ENCODE measurements at places on chromosomes 5 and 9.
A peak's percentile ranks its signal among the peaks of the same experiment; 100 is the strongest.

DNA sequence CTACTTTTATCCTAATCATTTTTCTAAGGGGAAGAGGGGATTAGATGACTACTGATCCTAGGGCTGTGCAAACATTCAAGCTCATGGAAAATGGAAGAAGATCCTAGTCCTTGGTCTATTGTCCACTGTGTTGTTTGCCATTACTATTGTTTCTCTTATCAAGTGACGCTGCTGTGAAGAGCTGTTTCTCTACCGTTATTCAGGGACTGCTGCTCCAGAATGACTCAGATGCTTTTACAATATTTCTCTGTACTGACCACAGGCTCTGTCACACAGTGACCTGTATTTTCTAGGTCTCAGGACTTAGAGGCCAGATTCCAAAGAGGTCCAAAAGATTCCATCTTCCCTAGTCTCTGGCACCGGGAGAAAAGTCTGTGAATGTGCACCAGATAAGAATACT, 159.5 kb upstream of the CHD1 start:
- DNase-seq = no peak

DNA sequence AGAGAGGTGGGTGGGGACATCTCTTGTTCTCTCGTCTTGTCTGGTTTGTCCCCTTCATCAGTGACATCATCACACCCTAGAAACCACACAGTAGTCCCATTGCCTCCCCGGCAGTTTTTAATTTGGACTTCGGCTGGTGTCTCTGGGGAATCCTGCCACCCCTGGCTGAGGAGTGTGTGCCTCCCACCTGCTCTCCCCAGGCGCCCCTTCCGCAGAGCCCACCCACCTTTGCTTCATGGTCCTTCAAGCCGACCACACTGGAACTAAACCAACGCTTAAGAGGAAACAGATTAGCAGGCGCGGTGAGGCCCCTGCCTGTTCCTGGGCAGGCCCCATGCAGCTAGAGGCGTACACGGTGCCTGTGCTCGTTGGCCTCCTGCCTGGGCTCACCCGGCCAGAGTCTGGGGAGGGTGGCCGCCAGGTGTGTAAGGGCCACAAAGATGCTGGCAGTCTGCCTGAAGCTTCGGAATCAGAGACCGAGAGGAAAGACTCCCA, 107.6 kb upstream of the SPRY4 start:
- DNase-seq = peak; percentile 27

GRCh38 chr9:86819552-86819951, 127.8 kb downstream of the GAS1 start:
- DNase-seq = no peak

DNA sequence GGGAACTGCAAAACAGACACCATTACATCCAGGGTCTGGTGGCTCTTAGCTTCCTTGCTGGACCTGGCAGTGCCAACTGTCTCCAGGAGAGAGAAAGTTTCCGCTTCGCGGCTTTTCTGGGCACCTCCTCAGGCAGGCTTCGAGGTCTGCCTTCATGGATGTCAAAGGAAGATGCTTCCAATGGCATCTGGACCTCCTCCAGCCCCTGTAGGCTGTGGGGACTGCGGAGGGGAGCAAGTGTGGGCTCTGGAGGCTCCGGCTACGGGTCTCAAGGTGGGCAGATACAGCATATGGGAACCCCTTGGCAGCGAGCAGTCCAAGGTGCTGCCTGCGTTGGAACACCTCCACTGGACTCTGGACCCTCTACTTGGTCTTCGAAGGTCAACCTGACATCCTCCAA, 6.0 kb downstream of the C9orf50 start:
- no peak for DNase-seq

DNA sequence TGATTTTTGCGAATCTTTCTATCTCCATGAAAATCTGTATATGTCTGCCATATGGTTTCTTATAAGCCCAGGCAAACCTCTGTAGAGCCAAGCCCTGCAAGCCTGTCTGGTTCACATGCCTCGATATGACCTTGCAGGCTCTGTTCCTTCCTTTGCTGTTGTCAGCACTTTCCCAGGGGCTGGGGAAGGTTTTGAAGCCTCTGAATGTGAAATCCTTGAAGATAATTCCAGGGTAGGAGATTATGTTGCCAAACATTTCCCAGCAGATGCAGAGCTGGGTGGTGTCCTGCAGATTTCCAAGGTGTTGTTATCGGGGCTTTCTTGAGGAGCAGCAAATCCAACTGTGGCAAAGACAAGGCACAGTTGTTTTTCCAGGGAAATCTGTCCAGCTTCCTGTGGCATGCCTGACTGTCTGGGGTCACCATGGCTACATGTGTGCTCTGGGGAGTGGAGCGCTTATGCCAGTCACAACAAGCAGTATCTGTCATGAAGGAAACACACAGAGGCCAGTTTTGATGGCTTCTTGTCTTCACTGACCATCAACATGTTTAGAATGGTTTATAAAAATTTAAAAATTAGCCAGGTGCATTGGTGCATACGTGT, 60.7 kb upstream of the RPS23 start:
- DNase-seq = no peak

DNA sequence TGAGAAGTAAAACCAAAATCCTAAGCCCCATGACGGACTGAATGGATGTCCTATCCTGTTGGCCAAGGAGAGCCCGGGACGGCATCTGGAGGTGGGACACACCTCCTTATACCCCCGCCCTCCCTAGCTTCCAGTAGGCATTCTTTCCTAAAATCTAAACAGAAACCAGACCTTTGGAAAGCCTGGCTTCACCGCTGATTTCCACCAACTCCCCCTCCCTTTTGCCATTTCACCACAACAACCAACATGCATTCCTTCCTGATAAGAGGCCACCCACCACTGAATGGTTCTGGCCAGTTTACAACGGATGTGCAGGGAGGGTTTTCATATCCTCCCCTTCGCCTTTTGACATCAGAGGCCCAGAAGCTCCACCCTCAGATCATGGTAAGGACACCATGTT, 9.2 kb upstream of the RARS1 start:
- no peak for DNase-seq

DNA sequence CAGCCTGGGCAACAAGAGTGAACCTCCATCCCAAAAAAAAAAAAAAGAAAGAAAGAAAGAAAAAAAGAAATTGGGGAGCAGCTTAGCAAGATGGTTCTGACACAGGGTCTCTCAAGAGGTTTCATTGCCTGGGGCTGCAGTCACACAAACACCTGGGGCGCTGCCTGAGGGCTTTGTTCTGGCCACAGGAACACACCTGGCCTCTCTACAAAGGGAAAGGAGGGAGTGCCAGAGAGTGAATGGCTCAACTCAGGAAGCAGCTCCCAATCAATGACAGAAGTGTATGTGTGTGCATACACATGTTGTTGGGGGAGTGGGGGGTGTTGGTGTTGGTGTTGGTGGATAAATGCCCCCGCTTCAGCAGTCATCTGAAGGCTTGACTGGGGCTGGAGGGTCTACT, 32.4 kb upstream of the CTNNA1 start:
- no peak for DNase-seq

DNA sequence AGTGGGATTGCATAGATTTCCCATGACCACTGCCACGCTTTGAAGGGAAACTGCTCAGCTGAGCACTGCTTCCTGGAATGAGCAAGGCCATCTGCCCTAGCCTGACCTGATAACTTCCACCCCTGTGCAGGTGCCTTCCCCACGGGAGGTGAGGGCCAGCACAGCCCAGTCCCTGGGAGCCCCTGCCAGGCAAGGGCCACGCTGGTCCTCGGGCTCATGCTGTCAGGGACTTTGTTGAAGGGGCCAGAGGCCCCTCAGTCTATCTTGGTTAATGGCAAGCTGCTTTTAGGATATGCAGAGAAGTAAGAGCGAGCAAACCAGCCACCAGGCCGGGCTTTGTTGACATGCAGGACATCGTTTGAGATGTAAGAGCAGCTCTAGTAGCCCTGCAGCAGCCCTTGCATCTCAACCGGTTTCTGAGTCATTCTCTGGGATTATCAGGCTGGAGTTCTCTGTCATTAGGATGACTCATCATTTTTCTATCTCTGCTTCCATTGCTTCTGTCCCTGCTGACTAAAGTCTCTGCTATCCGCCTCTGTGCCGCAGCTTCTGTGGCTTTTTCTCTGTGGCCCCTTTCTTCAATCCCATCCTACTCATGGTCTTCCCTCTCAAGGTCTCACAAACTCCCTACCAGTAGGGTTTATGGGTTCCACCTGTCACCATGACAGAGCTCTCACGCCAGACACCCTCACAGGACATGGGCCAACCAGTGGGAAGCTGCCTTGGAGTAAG, 30.6 kb upstream of the IQGAP2 start:
- no peak for DNase-seq

DNA sequence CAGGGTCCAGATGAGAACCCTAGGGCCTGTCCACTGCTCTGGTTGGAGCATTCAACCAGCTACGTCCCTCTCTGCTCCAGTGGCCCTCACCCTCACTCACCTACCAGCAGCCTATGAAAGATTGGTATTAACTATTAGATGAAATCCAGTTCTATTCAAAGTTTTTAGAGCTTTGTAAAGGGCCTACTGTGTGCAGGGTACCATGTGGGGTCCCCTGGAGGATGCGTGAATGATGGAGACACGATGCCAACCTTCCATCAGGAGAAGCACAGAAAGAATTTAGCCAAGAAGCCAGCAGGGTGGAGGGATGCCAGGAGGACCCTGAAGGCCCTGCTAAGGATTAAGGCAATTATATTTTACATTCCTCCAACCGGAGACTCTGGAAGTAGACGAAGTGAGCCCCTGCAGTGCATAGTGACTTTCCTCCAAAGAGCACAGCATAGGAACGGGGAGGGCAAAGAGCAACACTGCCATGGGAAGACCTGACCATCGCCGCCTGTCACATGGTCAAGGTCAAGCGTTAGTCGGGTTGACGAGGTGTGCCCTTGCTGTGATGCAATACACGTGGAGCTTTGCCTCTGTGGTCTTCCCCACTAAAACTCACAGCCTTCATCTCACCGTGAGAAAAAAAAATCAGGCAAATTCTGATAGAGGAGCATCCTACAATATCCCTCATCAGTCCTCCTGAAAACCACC, 22.8 kb upstream of the ANKRD33B start:
- DNase-seq = no peak

- DNase-seq = no peak
Observed at GRCh38 chr9:105194234-105194633, 50.2 kb upstream of the SLC44A1 start.

GRCh38 chr9:14080959-14081542, 232.9 kb downstream of the NFIB start:
- DNase-seq = no peak

GRCh38 chr5:67166460-67167285, 29.9 kb downstream of the CD180 start:
- peak; percentile 83 for DNase-seq

GRCh38 chr5:12367973-12368372, 463.7 kb upstream of the CTNND2 start:
- DNase-seq = no peak

DNA sequence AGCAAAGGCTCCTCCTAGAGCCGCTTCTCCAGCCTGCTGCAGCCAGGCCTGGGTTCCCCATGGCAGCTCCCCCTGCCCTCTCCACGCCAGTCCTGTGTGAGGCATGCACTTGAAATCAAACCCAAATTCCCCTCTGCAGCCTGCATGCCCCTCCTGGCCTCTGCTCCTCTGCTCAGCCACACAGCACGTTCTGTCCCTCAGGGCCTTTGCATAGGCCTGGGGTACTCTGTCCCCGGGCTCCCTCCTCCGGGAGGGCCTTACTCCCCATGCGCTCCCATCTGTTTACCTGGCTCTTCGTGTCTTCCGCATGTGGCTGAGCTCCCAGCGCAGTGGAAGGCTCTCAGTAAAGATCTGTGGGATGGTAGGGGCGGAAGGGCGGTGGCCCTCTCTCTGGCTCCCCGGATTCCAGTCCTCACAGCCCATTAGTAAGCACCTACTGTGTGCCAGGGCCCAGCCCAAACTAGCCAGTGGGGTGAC, 203.5 kb upstream of the IER5L start:
- no peak for DNase-seq
